Stimulated activated CD4-positive, alpha-beta T cell treated with anti-CD3 and anti-CD28 coated beads, Interleukin-1b, Interleukin-23, amount 100 ng/mL, for 1 hour (primary cell): ENCODE measurements at places on chromosomes 2 and 18.

GRCh38 chr18:69770238-69770637 is 177.4 kb downstream of the CD226 start:
- DNase-seq, result no peak

- no peak for DNase-seq
Observed at GRCh38 chr2:176507786-176508185, 238.5 kb downstream of the MTX2 start.

- DNase-seq, result no peak
Observed at GRCh38 chr2:232872826-232873225, 2.8 kb downstream of the SNORC start.

- no peak for DNase-seq
Observed at GRCh38 chr2:57552885-57553284, 493.7 kb upstream of the VRK2 start.

DNA sequence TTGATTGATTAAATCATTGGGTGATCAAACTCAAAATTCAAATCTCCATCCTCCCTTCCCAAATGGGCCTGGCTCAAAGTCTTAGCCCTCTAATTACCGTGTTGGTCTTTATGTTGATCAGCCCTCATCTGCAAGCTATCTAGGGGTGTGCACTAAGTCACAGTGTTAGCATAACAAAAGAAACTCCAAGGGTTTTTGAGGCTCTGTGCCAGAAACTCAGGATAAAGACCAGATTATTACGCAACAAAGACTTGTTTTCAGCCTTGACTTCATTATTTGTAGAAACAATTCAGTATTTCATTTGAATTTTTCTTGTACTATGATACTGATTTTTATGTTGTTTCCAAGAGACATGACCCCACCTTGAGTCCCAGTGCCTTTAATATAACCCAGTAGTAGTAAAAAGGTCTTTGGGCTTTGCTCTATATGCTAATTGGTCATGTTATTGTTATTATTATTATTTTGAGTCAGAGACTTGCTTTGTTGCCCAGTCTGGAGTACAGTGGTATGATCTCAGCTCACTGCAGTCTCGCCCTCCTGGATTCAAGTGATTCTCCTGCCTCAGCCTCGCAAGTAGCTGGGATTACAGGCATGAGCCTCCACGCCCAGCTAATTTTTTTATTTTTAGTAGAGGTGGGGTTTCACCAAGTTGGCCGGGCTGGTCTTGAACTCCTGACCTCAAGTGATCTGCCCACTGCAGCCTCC is 13.9 kb downstream of the PSMD14 start:
- DNase-seq, result no peak

- DNase-seq, result no peak
Observed at GRCh38 chr2:134352844-134353243, 99.0 kb downstream of the MGAT5 start.

DNA sequence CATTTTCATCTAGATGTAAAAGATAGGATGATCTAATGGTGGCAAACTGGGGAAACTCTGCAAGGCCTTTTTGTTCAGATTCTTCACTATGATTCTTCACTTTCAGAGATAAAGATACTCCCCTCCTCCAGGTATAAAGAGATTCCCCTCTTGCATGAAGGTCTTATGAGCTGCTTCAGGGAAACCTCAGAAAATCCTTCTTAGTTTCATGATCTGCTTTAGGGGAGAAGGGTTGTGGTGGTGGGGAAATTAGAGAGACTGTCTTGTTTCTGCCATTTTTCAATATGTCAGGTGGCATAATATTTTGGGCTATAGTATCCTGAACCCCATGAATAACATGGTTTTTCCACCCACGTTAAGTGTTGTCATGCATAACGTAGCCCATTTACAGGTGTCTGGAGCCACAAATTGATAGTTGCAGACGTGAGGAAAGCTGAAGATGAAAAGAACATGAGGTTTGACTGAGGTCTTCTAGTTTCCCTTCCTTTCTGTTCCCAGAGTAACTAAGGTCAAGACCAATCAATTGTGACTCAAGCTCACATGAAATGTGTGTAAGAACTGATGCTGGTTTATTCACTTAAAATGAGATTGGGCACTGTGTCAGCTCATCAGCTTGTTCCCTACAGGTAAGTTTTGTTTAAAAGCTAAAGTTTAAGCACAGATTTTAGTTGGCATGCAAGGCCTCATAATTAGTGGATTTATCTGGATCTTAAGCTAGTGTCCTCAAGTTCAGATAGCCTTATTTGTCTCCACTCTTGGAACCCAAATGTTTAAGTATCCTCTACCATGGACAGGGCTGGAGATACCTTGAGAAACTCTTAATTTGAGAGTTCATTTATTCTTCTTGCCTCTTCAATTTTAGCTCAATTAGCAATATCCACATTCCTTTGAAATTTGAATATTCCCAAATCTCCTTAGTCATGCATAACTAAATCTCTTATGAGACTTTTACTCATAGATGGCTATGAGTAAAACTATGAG is 304.5 kb upstream of the FANCL start:
- DNase-seq, result no peak

DNA sequence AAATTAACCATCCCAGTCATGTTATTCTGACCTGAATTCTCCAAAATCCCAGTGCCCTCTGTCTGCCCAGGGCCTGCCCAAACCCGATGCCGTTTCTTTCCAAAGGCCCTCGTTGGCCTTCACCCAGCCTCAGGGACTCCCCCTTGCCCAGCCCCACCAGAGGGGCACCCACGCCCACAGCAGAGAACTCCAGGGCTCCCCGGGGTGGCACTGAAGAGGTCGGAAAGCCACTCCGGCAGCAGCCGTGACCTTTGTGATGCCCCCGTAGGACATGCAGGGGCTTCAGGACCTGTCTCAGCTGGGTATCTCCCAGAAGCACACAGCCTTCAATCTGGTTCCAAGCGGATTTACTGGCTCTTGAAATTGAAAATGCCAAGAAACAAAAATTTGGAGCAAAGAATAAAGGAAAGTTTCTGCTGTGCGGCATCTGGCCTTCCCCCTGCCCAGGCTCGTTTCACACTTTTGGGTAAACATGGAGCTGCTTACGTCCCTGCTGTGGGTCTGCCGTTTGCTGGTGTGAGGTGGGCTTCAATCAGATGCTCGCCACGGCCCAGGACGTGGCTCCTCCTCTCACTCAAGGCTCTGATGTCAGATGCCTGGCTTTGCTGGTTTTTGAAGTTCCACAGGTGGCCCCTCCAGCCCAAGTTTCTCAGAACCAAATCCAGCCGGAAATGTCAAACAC is 101.3 kb downstream of the TPO start:
- no peak for DNase-seq

DNA sequence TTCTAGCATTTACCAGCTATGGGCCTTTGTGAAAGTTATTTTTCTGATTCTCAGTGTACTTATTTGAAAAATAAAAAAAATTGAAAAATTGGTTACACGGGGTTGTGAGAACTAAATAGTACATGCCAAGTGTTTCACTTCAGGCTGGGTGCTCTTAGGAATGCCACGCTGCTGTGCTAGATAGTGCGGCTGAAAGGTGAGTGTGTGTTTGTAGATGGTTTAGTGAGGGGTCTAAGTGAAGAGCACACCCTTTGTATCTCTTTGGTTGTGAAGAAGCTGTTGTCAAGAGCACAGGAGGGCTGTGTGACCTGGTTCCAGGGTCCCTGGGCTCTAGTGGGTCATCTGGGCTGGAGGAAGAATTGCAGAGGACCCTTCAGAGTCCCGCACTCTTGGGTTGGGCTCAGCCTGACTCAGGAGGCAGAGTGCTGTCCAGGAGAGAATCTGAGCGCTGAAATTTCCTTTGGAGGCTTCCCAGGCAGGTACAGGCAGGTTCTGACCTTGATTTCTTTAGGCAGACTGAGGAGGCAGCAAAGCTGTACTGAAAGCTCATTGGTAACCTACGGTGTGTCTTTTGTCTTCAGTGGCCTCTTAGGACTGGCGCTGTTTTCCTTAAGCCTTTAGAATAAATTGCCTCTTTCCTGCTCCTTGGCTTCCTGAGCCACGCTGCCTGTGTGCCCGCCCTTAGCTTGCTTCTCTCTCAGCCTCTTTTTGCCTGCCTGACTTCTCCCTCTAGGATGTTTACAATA is 44.4 kb downstream of the MAP4K4 start:
- no peak for DNase-seq

GRCh38 chr2:49621016-49621415 is 466.7 kb upstream of the FSHR start:
- no peak for DNase-seq

DNA sequence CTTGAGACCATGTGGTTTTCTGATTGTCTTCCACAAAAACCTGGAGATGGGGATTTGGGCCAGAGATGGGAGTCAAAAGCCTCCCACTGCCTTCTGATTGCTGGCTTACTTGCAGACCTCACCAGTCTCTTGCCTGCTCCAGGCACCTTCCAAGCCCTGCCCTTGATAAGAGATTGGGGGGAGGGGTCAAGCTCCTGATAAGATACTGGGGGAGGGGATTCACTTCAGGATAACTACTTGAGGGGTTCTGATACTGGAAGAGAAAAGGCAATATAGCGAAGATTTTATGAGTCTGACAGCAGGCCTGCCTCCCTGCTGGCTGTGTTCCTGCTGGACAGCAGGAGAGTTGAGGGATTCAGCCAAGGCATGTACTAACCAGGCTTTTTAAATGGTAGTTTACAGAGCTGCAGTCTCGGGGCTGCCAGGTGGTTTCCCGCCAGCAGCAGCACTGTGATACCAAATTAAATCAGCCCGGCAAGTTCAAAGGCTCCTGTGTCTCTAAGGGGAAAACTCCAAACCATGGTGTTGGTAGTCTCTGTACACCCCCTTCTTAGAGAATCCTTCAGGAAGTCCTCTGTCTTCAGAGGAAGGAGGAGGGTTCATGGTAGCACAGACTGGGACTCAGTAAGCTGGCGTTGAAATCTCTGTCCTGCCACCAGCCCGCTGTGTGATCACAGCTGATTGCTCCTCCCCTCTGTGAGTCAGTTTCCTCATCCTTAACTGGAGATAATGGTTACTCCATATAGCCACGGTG is 58.3 kb downstream of the FBXO36 start:
- DNase-seq, result no peak

DNA sequence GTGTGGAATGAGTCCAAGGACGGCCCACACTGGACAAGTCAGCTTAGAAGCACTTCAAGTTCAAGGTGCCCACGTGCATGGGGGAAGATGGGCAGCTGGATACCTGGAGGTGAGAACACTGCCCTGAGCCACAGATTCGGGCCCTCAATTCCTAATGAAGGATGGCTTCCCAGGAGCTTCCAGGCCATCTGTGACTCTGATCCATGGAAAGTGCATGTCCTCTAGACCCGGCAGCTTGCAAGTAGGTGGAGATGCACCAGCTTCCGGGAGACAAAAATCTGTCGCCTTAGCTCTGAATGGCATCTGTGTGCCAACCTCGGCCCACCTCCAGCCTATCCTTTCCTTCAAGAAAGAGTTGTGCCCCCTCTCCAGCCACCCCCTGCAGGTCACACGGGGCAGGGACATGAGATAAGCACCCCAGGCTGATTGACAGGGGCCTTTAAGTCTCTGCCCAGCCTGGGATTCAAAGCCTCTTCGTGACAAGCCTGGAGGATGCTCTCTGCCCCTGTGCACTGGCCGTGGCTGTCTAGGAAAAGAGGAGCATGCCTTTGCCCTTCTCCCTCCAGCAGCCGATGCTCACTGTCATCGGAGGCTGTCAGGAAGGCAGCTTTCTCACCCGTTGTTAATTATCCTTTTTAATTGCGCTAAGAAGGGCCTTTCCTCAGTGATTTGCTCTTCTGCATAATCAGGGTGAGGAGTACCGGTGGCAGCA is 65.5 kb downstream of the BIN1 start:
- no peak for DNase-seq

GRCh38 chr2:175441181-175441761 is 259.8 kb upstream of the ATP5MC3 start:
- DNase-seq, result no peak

DNA sequence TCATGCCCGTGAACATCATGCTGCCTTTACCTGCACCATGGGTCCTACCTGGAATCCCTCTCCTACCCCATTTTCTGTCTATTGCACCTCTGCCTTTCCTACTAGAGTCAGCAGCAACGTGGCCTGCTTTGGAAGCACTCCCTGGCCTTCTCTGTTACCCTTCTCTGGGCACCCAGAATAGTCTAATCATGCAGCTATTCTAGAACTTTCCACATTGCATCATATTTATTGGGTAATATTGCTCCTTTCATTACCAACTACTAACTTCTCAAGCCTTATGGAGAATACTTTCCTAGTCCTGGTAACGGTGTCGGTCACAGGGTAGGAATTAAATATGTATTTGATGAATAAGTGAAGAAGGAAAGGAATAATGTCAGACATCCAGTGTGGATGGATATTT is 33.3 kb upstream of the CREG2 start:
- no peak for DNase-seq

DNA sequence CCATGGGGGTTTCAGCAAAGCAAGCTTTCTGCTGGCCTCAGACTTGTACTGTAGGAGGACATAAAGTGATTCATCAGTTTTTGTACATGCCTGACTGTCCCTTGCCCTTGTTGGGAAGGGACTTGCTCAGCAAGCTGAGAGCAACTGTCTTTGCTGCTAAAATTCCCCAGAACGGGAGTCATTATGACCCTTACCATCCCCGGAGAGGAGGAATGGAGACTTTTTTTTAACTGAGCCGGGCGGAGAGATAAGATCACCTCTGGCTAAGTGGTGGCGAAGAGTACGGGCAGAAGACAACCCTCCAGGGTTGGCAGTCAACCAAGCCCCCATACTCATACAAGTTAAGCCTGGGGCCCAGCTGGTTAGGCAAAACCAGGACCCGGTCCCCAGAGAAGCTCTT is 20.4 kb upstream of the NAGK start:
- no peak for DNase-seq

DNA sequence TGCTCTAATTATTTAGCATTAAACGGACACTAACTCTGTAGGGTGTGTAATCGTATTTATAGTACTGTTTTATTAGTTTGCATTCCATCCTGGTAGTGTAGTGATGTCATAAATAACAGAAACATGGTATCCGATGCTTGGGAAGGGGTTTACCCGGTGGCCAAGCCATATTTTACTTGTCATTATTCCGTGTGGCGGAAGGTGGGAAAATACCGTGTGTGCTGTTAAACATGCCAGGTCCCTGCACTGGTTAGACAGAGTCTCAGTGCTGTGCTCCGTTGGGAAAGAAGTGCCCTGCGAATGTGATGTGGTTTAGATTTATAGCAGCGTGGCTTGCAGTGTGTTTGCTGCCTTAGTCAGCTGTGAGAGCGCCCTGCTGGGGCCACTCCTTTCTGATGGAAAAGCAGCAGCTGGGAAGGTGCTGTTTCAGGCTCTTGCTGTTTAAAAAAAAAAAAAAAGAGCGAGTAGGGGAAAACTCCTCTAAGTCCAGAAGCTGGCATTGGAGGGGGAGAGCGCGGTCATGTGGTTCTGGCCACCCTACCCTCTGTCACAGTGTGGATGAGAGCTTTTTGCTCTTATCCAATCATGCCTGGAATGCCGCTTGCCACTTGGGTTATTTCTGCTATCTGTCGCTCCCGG is 211.0 kb downstream of the NEDD4L start:
- no peak for DNase-seq

DNA sequence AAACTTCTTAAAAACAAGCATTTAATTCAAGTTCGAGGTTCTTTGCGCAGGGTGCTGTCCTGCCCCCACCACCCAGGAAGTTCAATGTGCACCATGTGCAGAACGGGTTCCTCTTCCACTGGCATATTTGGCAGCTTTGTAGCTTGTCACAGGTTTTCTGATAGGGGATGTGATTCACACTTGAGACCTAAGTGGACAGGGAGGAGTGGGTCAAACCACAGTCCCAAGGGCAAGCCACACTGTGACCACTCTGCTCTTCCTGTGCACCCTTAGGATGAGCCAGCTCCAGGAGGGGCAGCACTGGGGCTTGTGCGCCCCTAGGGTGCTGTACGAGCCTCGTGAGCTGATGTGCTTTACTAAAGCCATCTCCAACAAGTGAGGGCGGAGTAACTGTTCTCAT is 82.5 kb downstream of the TGFA start:
- no peak for DNase-seq
